Activated CD4-positive, alpha-beta T cell treated with anti-CD3 and anti-CD28 coated beads, Interleukin-2, amount 10 ng/mL, durations not matched to agents 7 days and 5 days (primary cell): ENCODE measurements at places on chromosomes 3 and 15. TPM values are rescaled to one million over a fixed set of nuclear protein-coding genes. Genes with fewer than 3 reads are reported as not detected.
A peak's percentile ranks its signal among the peaks of the same experiment; 100 is the strongest.

DNA sequence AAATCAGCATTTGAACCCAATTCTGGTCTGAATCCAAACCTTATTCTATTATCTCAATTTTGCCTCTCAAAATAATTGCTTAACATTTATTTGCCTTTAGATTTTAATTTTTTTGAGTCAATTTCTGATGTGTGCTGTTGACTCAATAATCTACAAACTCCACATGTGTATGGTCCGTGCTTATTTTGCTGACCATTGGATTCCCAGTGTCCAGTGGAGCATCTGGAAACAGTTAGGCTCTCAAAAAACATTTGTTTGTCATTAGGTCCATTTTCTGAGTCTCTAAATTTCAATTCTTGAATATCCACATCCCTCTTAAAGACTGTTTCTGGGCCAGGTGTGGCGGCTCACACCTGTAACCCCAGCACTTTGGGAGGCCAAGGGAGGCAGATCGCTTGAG, 19.2 kb upstream of the MYZAP start:
- no peak for DNase-seq

GRCh38 chr15:69298697-69299441, at the start of gene PAQR5:
TSS of gene PAQR5 (plus strand) at chr15:69298912. CDS start at chr15:69360081, 61,169 bp downstream.
- no peak for DNase-seq

GRCh38 chr15:63048776-63049665, 6.5 kb downstream of the TPM1 start:
- DNase-seq: peak; percentile 35

DNA sequence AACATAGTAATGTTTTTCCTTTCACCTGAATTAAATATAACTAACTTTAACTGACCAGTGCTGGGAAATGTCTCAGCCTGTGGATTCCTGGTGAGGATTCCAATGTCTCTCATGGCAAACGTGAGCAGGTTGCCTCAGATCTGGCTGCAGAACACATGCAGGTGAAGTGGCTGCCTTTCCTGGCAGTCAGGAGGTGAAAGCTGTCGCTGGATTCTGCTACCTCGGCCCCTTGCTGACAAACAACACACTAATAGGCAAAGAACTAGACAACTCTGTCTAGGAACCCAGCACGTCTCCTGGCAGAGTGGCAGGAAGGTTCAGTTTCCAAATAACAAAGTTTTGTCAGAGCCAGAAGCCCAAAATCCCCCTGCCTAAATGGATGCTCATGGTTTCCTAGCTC, 400.8 kb upstream of the PPP2R3A start:
- no peak for DNase-seq

DNA sequence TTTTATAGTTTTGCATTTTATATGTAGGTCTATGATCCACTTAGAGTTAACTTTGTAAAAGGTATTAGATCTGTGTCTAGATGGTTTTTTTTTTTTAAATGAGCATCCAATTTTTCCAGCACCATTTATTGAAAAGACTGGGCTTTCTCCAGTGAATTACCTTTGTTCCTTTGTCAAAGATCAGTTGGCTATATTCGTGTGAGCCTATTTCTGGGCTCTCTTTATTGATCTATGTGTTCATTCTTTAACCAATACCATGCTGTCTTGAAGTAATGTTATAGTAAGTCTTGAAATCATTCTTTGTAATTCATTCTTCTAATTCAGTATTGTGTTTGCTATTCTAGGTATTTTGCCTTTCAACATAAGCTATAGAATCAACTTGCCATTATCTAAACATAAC, 165.4 kb upstream of the ARPP21 start:
- DNase-seq: no peak

GRCh38 chr15:66491846-66492245, 5.7 kb downstream of the SNAPC5 start:
- no peak for DNase-seq

- peak; percentile 30 for DNase-seq
These were observed 14.3 kb upstream of the CCNL1 start for GRCh38 chr3:157174290-157174648.

DNA sequence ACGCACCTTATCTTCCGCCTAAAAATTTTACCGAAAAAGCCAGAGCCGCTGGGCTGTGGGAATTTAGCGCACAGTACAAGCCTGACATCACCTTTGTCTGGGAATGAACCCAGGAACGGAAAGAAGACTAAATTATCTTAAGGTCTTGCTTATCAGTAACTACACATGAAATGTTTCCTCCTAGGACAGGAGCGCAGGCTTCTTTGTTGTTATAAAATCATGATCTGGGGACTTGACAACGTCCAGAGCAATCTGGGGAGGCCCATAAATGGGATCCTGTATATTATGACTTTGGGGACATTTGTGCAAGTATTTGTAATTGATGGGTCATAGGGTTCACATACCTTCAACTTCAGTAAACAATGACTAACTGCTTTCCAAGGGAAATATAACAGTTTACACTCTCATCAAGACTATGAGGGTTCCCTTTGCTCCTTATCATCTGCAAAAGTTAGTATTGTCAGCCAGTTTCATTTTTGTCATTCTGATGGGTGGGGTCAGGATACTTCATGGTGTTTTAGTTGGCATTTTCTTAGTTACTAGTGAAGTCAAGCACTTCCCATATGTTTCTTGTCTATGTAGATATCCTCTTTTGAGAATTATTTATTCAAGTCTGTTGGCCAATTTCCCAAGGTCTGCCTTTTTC, 213.9 kb upstream of the PFN2 start:
- no peak for DNase-seq

GRCh38 chr3:66038384-66038725, 363 bp downstream of the MAGI1 start:
- DNase-seq: no peak

DNA sequence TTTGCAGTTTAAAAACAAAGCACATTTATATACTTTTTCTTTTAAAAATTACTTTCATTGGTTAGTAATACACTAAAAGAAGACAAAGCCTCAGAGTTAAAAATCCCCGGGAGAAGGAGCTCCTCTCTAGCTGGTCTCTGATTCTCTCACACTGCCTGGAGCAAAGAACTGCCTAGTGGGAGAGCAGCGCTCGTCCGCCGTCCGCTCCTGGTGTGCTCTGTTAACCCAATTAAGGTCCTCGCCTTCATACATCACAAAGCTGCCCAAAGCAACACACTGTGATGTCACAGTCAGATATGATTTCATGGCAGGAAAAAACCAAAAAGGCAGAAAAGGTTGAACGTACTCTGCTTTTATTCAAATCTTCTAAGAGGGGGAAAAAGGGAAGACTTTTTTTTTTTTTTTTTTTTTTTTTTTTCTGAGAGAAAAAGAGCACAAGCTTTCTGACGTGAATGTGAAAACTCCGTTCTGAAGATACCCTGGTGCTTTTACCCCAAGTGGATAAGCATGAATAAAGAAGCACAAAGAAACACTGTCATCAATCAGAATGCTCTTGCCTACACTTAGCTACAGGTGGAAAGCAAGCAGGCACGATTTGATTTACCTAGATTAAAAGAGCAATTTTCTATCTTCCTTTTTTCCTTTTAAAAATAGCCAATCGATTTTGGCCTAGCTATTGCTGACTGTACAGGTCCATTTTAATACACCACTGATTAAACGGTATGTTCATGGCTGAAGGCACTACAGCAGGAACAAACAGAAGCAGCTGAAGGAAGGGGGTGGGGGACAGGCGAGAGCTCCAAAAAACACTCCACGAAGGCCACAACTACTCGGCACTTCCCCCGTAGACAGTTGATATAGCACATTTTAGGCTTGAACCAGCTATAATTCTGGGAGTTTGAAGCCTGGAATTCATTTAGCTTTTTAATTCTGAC, 115.2 kb downstream of the TIGIT start:
- no peak for DNase-seq

GRCh38 chr3:193884027-193884426, 251.9 kb upstream of the HES1 start:
- no peak for DNase-seq

DNA sequence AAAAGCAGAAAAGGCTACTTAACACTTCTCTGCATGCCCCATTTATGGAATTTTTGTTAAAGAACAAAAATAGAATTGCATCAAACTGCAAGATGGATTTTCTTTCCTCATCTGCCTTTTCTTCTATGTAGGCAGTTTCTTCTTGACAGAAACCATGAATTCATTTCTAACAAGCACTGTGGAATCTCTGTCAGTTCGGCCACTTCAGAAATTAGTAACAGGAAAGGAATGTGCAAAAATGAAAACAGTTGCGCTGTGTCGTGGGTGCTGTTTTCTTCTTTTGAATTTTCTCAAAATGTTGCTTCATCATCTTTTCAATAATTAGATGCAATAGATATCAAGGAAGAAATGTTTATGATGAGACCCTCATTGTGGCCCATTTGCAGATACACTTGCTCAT, 151.6 kb downstream of the FOXB1 start:
- DNase-seq: no peak

- DNase-seq: no peak
These were observed 3.3 kb upstream of the VILL start for GRCh38 chr3:37987315-37987697.

- no peak for DNase-seq
These were observed 375.1 kb upstream of the RBMS3 start for GRCh38 chr3:28905798-28906197.

DNA sequence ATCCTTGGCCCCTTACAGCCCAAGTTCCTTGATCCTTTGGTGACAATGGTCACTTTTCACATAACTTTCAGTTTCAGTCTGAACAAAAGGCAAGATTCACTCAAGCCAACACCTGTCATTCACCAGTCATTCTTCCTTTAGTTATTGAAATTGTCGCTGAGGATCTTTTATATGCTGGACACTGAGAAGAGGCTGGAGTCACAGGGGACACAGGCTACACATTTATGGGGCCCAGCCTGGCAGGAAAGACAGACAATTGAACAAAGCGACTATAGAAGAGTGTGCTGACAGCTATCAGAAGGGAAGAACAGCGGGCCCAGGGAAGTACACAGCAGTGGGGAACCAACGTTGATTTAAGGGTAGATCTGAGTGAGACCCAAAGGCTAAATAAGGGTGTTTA, 69.8 kb upstream of the PROK2 start:
- no peak for DNase-seq

DNA sequence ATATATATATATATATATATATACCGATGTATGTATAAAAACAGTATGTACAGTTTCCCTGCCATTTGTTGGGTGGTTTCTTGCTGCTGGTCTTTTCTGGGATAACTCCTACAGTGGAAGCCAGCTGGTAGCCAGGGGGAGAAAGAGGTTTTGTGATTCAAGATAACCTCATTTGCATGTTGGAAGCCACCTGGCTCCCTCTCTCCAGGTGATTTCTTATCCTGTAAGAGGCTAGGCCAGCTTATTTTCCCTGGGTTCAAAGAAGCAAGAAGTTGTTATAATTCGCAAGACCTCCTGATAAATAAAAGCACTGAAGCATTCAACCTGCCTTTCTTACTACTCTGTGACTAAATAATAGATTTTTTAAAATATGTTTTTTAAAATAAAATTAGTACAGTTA, 443.3 kb downstream of the VGLL3 start:
- no peak for DNase-seq

DNA sequence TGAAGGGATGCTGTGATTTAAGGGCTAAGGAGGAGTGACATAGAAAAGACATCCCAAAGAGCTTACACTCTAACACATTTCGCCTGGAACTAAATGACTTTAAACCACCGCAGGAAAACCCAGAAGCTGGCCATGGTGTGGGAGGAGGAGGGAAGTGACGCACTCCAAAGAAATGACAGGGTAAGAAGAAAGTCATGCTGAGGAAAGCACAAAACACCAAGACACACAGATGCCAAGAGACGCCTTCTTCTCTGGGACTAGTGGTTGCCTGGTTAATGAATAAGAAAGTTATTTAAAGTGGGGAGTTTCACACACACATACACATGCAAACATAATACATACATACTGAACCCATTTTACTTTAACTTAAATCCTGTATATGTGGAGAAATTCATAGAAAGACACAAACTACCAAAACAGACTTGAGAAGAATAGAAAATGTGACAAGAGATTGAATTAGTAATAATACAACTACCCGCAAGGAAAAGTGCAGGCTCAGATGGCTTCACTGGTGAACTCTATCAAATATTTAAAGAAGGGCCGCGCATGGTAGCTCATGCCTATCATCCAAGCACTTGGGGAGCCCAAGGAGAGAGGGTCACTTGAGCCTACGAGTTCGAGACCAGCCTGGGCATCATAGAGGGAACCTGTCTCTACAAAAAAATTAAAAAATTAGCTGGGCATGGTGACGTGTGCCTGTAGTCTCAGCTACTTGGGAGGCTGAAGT, 125.5 kb downstream of the NSMCE3 start:
- DNase-seq: no peak

GRCh38 chr3:133535971-133536881, 37.3 kb upstream of the CDV3 start:
- no peak for DNase-seq

- DNase-seq: no peak
These were observed 268.7 kb downstream of the XXYLT1 start for GRCh38 chr3:195001961-195002861.

Gene BUB1B
- total RNA-seq: 81.1 TPM

Gene SSUH2
- not detected for total RNA-seq

Gene LRRC31
- not detected for total RNA-seq

Gene PLCH1
- total RNA-seq: 0.37 TPM

Gene CORO2B
- total RNA-seq: not detected

Gene TM6SF1
- total RNA-seq: 12.5 TPM

Gene GOLGA8G
- total RNA-seq: not detected

Gene DLL4
- total RNA-seq: not detected

Gene ALG3
- 43.2 TPM for total RNA-seq
